ENCODE measurements at places on chromosomes 2 and 18. TPM values are rescaled to one million over a fixed set of nuclear protein-coding genes. Genes with fewer than 3 reads are reported as not detected.

DNA sequence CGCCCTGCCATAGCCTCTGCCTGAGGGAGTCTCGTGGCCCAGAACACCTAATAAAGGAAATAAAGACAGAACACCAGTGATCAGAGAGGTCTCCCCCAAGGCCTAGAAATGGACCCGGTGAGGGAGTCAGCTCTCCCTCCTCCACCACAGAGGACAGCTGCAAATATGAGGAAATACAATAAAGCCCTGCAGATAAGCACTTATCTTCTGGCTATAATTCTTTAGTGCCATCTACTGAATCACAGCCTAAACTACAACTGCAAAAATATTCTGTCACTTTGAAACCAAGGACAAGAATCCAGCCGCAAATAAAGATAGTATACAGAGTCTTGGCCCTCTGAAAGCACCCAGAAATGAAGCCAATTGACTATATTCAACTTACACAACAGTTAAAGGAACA lies 42.4 kb upstream of the TACR1 start:
- DNase-seq: no peak

DNA sequence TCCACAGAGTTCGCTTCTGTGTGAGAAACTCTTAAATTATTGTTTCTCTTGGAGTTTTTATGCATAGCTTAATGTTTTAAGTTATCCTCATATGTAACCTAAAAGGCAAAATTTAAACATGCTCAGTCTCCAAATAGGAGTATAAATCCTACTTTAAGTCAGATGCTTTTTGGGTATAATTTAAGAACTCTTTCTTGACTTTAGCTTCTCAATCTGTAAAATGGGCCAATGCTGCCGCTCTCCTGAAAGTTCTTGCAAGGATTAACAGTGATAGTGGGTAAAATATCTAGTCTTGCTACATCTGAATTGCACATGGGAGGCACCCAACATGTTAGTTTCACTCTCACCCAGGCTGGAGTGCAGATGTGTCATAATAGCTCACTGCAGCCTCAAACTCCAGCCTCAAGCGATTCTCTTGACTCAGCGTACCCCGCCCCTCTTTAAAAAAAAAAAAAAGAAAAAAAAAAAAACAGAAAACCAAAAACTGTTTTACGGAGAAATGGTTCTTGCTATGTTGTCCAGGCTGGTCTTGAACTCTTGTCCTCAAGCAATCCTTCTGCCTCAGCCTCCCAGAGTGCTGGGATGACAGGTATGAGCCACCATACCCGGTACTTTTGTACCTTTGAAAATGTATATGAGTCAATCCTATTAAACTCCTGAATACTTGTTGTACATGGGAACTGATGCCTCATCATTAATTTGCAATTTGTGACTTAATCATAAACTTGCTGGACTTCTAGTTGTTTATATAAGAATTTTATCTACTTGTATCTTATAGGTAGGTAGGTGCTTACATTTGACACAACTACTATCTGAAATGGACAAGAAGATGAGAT lies 1.8 kb downstream of the FBXO48 start:
- DNase-seq: no peak

- no peak for DNase-seq
Measured at GRCh38 chr2:16202266-16203020, 262.1 kb downstream of the MYCN start.

DNA sequence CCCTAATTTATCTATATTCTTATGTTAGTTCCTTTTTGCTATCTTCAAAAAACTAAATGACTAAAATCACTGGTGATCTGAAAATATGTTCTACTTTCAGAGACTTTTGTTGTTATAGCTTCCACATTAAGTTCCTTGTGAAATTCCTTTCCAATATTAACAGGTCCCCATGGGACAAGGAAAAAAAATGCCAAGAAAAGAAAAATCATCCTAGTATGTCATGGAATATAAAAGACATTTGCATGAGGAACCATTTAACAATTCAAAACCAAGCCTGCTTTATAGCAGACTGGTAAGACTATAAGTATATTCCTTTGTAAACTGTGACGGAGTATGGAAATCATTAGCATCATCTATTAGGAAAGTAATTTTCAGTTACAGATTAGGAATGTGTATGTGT lies 48.1 kb downstream of the COBLL1 start:
- no peak for DNase-seq

DNA sequence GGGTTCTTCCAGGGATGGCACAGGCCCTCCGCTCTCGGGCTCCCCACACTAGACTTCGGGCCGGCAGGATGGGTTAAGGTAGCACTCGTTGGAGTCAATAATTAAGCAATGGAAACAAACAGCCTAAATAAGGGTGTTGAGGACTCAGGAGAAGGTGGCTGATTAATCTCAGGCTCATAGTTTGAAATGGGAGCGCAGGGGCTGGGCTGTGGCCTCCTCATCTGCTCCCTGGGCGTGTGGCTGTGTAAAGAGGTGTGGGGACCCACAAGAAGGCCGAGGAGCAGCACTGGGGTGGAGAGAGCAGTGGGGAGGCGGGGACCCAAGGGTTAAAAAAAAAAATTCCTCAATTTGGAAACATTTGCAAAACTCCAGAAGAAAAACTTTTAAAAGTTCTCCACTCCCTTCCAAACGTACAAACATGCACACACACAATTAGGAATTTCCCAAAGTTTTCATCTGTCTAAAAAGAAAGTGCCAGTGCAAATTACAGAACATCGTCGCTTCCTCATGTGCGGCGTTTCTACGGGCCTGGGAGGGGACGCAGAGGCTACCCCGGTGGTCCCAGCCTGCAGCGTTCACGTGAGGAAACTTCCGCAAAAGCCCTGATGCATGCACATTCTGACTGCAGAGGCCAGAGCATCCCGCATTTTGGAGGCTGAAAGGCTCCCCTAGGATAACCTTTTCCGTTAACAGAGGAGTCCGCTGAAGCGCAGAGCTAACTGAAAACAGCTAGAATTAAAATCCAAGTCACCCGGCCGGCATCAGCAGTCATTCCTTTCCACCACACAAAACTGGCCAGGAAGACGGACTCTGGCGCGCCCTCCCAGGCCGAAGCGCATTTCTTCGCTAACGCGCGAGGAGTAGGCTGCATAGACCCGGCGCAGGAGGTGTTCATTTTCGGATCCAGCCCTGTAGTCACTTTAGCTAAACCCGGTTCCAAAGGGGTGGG lies 1.0 kb upstream of the TUBB6 start:
- DNase-seq: peak; percentile 72

DNA sequence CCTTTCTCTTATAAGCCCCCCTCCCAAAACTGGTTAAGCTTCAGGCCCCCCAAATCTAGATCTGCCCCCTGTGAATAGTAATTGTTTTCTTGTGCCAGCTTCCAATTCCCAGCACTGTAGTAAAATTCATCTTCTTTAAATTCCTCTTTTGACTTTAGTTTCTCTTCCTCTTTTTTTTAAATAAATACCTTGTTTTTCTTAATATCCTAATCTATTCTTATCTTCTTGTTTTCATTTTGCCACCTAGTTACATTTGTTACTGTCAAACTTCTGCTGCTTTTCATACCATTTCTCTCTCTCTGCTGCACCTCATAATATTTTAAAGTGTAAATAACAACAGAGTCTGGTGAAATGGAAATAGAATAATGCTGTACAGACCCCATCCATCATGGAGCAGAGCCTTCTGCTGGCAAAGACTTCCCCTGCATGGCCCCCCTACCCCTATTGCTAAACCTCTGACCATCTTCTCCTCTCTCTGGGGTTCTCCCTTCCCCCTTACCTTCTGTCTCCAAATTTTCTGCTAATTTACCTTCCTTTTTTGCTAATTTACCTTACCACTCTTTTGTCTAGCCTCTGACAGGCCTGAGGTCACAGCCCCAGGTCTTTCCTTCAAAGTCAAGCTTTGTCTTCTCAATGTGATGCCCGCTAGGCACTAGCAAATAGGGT lies 94.9 kb upstream of the PAPOLG start:
- no peak for DNase-seq

GRCh38 chr2:45311559-45311958 lies 299.5 kb downstream of the SRBD1 start:
- DNase-seq: no peak

DNA sequence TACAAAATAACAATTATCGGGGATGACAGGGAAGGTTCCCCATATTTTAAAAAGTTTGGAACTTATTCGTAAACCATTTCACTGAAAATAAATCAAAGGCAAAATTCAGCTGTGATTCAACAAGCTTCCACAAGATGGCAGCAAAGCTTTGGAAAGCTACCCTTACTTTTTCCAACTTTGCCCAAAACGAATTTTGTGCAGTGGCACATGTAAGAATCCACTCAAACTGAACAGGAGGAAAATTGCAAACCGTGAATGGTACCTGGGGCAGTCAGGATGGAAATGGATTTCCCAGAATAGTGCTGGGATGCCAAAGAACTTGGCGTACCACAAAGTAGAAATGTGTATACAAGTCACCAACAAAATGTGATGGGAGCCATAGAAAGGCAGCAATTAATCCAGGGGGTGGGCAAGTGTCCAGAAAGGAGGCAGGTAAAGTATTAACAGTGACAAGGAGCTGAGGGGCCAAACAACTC lies 10.7 kb downstream of the RPL31 start:
- DNase-seq: no peak

DNA sequence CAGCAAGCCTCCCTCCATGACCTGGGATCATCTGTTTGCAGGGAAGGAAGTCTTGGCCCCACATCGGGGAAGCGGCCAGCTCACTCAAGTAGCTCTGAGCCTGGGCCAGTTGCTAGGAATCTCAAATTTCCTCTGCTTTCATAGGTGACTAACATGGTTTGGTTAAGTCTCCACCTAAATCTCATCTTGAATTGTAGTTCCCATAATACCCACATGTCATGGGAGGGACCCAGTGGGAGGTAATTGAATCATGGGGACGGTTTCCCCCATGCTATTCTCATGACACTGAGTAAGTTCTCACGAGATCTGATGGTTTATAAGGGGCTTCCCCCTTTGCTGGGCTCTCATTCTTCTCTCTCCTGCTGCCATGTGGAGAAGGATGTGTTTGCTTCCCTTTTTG lies 75.2 kb downstream of the LBH start:
- DNase-seq: no peak

The ASAP2 gene
- 10.1 TPM for total RNA-seq

The ERFE gene
- not detected for total RNA-seq

The AQP12A gene
- not detected for total RNA-seq

The AMER3 gene
- not detected for total RNA-seq

All from left ventricle myocardium superior (tissue), 1 donor.